NCI-H2029 treated with DMSO at 0.1 percent for 48 hours (cell line): ENCODE measurements at places on chromosomes 4 and X.

- DNase-seq = no peak
Measured at GRCh38 chr4:120327276-120327675, 260.6 kb upstream of the MAD2L1 start.

DNA sequence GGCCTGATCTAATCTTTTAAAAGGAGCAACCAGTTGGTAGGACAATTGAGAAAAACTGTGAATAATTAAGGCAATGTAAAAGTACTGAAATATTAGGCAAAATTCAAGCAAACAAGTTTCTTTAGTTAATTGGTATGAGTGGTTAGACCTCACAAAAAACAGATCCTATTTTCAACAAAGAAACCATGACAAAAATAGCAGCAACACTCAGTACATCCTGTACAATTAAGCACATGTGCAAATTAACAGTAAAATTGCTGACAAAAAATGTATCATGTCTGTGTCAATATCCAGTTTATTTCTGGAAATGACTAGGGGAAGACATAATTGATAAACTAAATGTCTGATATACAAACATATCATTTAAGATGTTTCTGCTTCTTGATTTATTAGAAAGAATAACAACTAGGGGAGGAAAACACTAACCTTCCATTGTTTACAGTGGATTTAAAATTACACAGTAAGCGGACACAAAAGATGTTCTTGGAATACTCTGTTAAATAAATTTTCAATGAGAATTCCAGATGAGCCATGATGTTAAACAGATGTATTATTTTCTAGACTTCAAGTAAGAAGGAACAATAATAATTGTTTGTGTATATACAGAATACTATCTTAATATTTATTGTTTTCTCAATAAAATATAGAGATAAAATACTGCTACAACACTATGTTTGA, 638.9 kb downstream of the SPRY1 start:
- no peak for DNase-seq

GRCh38 chr4:40178672-40179071, 18.2 kb upstream of the RHOH start:
- no peak for DNase-seq

- DNase-seq = no peak
Measured at GRCh38 chrX:16394290-16394689, 227.0 kb downstream of the MAGEB17 start.

DNA sequence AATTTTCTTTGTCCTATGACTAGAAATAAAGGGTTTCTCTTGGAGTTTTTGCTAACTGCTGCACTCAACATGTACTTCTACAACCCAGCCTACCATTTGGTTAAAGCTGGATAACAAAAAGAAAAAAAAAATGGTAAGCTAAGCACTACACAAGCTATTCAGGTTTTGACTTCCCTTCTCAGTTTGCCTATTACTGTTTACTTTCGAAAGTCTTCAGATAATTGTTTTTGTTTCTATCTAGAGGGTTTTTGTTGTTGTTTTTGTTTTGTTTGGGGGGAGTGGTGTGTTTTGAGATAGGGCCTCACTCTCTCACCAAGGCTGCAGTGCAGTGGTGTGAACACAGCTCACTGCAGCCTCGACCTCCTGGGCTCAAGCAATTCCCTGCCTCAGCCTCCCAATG, 46.6 kb downstream of the CLOCK start:
- DNase-seq = no peak
